NCI-H2227 treated with DMSO at 0.1 percent for 48 hours (cell line): ENCODE measurements at places on chromosomes 6 and 20.

GRCh38 chr6:14743144-14743473 is 502.8 kb upstream of the JARID2 start:
- no peak for DNase-seq

DNA sequence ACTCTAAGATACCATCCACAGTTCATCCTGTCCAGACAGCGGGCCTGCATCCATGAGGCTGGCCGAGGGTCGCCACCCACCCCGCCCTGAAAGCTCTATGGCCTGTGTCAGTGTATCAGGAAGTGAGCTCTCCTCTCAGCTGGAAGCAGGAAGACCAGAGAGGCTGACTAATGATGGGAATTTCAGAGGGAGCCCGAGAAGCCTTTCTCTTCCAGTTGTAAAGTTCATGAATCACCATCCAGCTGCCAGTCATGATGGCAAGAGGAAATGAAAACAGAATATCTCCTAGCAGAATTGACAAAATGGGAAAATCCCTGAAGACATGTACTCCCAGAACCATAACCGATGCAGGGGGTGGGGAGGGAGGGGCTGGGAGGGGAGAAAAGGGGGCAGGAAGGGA is 109.6 kb upstream of the RPS6KA2 start:
- DNase-seq, result no peak

DNA sequence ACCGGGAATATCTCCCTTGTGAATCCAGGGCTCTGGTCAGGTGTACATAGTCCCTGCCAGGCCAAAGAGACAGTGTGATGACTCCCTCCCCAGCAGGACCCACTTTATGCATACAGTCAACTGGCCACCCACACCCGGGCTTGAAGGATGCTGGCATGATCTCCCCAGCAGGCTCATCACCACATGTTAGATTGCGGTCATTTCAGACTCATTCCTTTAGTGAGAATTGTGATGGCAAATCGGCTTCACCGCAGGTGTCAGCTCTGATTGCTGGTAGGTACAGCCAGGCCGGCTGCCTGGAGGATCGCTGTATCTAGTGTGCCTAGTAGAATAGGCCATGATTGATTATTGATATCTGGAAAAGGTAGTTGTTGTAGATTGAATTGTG is 24.5 kb downstream of the CD83 start:
- no peak for DNase-seq

DNA sequence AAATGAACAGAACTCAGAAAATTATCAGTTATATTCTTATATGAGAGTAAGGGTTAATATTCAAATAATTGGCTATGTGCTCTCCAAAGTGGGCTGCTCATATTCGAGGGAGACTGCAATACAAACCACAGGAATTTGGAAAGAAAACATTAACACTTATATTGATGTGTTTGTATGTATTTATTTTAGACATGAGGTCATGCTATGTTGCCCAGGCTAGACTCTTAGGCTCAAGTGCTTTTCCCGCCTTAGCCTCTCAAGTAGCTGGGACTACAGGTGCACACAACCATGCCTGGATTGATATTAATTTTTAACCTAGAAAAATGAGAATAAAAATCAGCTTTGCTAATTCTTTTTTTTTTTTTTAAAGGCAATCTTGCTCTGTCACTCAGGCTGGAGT is 35.0 kb downstream of the BTBD9 start:
- no peak for DNase-seq

- DNase-seq, result no peak
Measured at GRCh38 chr6:157227202-157228166, 95.8 kb downstream of the TMEM242 start.

GRCh38 chr6:29528300-29528931 is 31.1 kb downstream of the UBD start:
- DNase-seq, result no peak

GRCh38 chr6:132399376-132400074 is 1.8 kb downstream of the MOXD1 start:
- DNase-seq, result no peak

DNA sequence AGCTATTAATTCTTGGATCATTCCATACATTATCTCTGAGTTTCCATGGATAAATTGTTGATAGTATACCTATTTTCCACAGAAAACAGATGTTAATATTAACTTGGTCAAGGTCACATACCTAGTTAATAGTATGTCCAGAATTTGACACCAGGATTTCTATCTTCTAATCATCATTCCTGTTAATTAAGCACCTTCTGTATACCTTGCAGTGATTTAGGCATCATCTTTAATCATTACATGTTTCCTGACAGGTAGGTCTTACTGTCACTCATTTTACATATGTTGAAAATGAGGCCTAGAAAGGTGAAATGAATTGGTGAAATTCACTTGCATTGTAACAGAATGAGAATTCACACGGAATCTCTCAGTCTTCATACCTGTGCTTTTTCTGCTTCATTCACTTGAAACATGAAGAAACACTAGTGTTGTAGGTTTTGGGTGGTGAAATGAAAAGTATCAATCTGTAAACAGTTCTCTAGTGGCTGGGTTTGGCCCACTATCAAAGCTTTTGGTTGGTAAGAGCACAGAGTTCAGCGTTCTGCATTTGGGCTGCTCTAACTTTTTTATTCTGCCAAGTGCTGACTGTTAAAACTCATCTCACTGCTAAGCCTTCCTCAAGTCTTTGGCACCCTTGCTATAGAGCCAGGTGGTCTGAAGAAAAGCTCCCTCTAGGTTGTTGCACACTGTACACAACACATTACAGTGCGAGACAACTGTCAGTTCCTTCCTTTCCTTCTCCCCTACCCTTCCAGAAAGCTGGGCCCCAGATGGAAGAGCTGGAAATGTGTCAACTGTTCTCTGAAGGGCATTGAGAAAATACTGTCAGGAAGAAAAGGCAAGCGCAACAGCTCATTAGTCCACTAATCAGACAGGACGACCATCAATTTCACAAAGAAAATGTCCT is 57.8 kb upstream of the C20orf144 start:
- no peak for DNase-seq

DNA sequence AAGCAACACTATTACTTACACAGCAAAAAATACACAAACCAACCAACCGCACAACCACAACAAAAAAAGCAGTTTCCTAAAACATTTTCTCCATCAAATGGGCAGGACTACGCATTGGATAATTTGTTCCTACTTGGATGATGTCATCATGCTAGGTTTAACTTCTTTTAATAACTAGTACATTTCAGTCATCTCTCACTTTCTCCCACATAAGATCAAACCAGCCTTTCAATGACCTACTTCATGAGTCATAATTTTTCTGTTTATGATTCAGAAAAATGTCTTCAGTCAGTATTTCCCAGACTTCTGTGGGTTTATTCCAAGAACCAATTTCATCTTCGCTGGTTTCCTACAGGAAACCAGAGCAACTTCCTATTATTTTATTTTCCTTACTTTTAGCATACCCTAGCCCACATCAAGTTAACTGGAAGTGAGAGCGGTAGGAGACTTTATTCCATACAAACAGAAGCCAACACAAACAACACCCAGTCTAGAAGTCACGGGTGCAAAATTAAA is 134.2 kb downstream of the GMDS start:
- no peak for DNase-seq
